ENCODE measurements at places on chromosomes 3 and 15.

GRCh38 chr3:23864931-23865330, 51.9 kb downstream of the NKIRAS1 start:
- no peak for DNase-seq

GRCh38 chr15:35979608-35980007, 433.6 kb upstream of the DPH6 start:
- no peak for DNase-seq

DNA sequence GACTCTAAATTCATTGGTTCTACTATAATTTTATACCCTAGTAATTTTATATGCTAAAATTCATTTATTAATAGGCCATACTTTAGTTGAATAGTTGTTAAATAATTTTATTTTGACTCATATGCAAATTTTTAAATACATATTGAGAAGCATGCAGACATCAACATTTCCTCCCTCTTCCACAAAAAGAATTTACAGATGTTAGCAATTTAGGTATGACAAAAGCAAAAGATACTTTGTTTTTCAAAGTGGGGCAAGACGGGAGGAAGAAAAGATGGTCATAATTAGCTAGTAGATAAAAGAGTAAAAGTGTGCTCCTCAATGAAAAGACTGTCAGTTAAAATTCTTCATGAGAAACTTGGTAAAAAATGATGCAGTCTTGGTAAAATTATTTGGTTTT, 148.9 kb upstream of the TSPAN3 start:
- DNase-seq, result no peak

GRCh38 chr3:127712881-127713771, 40.4 kb downstream of the ABTB1 start:
- DNase-seq, result no peak

- DNase-seq, result peak; percentile 78
These were observed 260.7 kb downstream of the OPA1 start for GRCh38 chr3:193853511-193854219.

GRCh38 chr15:62452026-62452425, 286.9 kb upstream of the C2CD4B start:
- no peak for DNase-seq

DNA sequence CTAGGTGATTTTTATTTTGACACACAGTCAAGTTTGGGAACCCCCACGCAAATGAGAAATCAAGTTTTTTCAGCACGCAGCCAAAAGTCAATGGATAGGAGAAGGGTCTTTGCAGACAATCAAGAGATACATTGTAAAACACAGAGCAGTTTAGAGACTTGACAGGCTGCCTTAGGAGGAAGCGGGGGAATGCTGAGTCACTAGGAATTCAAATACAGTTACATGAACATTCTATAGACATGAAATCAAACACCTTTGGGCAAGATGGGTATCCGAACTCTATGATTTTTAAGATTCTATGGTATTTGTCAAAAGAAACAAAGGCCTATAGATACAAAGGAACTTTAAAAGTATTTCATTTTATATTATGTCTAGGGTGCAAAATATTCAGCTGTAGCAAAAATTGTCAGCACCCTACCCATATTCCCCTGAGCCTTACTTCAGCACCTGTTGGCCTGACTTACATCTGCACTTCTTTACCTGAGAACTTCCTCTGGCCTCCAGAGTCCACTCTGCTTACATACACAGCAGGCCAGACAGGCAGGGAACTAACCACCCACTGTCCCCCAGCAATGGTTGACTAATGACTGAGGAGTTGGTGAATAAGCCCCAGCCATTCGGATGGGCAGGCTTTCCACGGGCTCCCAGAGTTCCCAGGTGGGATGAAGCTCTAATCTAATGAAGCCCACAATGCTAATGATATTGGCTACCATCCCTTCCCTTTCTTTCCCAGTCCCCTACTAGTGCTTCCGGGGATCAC, 289.3 kb upstream of the RORA start:
- no peak for DNase-seq

- no peak for DNase-seq
These were observed 13.5 kb downstream of the ZNF774 start for GRCh38 chr15:90365414-90366055.

GRCh38 chr3:31035681-31036080, 141.2 kb upstream of the GADL1 start:
- DNase-seq, result no peak

DNA sequence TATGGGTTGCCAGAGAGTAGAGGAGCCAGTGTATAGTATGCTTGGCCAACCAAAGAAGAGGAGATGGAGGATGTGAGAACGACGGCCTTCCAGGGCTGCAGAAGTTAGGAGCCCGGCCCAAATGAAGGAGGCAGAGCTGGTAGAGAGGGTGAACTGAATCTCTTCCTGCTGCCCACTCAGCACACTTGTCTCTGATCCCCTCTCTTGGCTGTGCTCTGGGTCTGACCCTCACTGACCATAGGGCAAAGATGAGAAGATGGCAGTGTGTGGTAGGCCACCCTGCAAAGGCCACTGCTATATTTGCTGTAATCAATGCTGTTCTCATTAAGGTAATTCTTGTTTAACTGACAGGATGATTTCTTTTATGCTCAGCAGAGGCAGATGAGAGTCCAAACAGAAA, 256.0 kb downstream of the OCA2 start:
- no peak for DNase-seq

DNA sequence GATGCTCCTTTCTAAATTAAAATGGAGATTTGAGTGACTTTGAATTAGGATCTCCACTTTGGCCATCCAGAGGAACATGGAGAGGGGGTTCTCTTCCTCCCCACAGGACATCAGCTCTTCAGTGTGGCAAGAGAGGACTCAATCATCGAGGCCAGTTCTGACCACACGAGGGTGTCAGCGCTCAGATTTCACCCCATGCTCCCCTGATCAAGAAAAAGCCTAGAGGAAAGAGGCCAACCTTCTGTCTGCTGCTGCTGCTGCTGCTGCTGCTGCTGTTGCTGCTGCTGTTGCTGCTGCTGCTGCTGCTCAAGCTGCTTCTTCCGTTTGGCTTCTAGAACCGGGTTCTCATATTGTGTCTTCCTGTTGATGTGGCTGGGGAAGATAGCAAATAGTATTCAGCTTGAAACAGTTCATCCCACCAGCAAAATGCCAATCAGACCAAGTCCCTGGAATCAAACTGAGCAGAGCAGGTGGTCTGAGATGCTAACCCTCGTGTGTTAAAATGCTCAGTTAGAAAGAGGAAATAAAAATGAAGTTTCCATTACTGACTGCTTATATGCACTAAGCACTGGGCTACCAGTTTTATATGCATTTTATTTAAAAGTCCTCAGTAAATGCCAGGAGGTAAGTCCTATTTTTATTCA, 599.0 kb downstream of the MAGI1 start:
- peak; percentile 60 for DNase-seq

- DNase-seq, result no peak
These were observed 44.0 kb downstream of the NR2F2 start for GRCh38 chr15:96374499-96374898.

DNA sequence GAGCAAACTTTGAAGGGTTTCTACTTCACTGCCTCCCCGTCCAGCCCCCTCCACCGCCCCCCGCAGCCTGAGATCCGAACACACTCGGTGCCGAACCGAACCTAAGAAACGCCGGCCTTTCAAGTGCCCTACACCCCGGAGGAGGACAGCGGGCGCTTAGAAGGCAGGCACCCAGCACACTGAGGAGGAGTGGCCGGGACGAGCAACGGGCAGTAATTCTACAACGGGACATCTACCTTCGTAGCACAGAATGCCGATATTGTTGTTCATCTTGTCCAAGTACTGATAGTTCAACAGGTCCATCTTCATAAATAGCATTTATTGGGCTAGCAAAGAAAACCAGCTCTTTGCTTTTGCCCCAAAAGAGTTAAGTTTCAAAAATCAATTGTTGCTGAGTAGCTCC, 513 bp downstream of the VGLL4 start:
- peak; percentile 63 for DNase-seq

DNA sequence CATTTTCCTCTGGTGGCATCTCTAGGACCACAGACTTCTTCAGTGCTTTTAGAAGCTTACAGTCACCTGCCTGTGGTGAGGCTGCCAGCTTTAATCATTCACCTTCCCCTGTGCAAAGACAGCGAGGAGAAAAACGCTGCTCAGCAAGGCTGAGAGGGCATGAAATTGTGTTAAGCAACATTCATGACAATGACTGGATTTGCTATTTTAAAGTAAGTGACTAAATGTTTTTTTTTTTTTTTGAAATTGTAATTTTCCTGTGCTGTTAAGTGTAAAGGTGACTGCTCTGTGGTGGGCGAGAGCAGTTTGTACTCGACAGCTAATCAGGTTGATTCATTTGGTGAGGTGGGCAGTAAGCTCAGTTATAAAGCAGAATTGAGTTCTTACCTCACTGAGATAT, 240.4 kb downstream of the NSUN3 start:
- DNase-seq, result no peak

Measured in SW480 (cell line).